NCI-H345 (cell line): ENCODE measurements at places on chromosomes 6 and 20.

GRCh38 chr6:17038316-17038715 lies 63.5 kb upstream of the STMND1 start:
- DNase-seq: no peak

DNA sequence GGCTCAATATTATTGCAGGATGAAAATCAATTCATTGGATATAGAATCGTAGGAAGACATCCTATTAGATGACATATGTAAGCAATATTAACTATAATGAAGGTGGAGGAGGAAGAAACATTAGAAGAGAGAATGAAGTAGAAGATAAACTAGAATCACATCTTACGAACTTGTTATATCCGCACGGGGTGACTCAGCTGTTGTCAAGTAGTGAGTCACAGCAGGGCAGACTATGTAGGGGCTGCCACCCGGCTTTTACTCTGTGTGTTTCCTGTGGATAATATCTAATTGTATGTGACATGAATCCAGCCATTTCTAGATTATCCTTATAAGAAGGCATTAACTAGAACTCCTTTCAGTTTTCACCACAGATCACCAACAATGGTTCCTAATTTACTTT lies 520.2 kb downstream of the DOK5 start:
- DNase-seq: no peak

GRCh38 chr20:54340667-54341081 lies 132.8 kb downstream of the PFDN4 start:
- no peak for DNase-seq

- DNase-seq: no peak
These were observed 52.5 kb downstream of the RPS12 start for GRCh38 chr6:132866762-132867449.

GRCh38 chr6:115740907-115741306 lies 319.8 kb downstream of the FRK start:
- no peak for DNase-seq

DNA sequence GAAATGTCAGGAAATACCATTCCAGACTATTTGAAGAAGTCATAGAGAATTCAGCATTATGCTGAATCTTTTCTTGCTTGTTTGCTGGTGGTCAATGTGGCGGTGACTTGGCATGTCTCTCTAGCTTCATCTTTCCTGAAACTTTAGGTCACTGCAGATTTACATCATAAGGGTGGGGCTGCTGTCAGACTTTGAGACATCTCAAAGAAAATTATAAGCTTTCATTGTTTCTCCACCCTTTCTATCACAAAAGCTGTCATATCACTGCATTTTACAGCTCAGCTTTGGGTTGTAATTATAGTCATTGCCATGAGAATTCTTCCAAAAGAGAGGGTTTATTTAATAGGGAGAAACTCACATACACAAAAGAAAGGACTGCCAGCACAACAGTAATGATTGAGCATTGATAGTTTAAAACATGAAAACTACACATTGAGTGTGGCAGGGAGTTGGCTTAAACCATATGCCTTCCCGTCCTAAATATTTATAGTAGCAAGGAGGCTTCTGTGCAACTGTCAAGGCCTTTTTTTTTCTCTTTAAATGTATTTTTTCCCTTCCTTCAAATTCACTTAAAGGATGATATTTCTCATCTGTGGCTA lies 44.7 kb upstream of the LRRC1 start:
- no peak for DNase-seq

DNA sequence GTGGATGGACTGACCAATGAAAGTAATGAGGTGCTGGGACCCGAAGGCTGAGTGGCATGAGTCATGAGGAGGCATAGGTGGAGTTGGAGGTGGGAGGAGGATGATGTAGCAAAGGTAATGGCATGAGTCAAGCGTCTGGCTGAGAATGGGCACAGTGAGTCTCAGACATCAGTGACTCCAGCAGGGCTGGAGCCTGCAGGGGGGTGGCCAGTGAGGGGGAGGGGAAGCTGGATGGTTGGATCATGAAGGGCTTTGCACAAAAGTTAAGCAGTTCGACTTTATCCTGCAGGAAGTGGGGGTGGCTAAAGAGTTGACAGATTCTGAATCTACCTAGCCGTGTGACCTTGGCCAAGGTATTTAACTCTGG lies 99.0 kb upstream of the IYD start:
- DNase-seq: no peak

GRCh38 chr20:44357555-44358125 lies 2.1 kb downstream of the HNF4A start:
- no peak for DNase-seq

- no peak for DNase-seq
These were observed 153.6 kb upstream of the CST7 start for GRCh38 chr20:24795436-24795835.

GRCh38 chr20:1706079-1706478 lies 48.5 kb upstream of the SIRPG start:
- no peak for DNase-seq
